ENCODE measurements at places on chromosomes 6 and 20.
A peak's percentile ranks its signal among the peaks of the same experiment; 100 is the strongest.

- DNase-seq = no peak
These were observed 123.4 kb upstream of the SUPT3H start for GRCh38 chr6:45500924-45501816.

- peak; percentile 80 for DNase-seq
These were observed 1.6 kb downstream of the KIAA0408 start for GRCh38 chr6:127457456-127458064.

DNA sequence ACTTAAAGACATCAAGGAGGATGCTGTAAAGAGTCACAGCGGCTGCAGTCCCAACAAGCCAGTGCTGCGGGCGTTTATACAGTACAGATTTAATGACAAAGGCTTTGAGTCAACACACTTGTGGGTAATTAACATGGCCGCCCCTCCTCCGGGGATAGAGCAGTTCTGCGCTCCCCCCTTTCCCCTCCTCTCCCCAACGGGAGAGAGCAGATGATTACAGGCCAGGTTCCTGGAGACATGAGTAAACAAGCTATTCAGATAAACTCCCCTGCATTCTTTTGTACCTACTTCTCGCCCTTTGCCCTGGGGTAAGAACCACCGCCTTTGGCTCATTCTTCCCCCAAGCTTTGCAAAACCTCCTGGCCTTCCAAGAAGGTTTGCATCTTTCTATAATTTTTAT lies 23.6 kb upstream of the FABP7 start:
- no peak for DNase-seq

DNA sequence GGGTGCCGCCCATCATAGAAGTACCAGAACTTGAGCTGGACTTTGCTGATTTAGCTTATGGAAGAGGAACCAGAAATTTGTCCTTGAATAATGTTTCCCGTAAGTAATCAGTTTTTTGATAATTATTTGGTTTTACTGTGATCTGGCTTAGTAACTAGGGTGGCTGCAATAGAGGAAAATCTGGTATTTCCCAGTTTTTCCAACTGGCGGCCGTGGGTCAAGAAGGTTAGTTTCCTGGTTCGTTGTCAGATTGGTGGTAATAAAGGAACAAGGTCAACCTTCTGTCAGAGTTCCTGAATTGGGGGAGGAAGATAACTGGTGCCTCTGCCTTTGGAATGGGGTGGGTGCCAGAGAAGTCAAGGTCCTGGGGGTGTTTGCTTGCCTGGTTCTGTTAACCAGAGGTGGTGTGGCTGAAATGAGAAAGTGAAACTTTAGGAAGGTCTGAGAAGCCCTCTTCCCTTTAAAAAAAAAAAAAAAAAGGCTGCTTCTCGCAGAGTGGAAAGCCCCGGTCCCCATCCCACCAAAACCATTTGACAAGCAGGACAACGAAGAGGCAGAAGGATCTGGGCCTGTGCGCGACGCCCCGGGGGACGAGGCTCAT lies at the start of gene CALHM6:
Gene CALHM6 (plus strand): TSS at position 45 of the 601 bp plus-strand sequence. CDS start 555 bp downstream, at position 600.
- no peak for DNase-seq

DNA sequence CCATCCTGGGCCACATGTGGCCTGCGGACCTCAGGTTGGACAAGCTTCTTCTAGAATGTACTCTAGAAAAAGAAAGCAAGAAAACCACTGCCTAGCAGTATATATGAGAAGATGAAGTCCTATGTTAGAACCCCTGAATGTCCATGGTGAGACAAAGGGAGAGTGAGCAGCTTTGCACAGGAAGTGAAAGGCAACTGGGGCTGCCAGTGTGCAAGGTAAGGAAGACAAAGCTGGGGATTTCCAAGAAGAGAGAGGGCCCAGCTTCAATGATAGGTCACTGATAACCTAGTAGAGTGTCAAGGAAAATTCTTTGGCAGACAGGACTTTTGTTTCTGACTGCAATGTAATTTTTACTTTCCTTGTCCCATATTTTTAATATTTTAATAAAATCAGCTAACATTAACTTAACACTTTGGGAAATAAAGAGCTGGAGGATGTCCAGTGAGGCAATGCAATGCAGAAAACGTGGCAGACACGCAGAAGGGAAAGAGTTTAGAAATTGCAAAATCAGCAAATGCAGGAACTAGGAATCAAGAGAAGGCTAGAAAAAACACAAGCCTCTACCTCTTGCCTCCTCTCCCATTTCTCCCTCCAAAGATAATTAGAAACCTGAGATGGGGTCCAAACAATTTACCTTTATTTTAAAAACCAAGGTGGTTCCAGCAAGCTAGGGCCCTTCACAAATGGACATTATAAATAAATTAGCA lies 47.4 kb downstream of the CYP39A1 start:
- no peak for DNase-seq

DNA sequence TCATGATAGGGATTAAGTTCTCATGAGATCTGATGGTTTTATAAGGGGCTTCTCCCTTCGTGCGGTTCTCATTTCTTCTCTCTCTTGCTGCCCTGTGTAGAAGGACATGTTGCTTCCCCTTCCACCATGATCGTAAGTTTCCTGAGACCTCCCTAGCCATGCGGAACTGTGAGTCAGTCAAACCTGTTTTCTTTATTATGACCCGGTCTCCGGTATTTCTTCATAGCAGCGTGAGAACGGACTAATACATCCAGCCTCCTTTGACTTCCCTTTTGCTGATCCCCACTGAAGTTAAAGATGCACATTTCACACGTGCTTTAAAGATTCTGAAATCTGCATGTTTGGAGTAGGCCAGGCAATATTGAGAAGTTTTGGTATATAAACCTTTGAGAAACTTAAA lies 543.1 kb downstream of the PRKN start:
- peak; percentile 77 for DNase-seq
